Purkinje cell (primary cell): ENCODE measurements at places on chromosomes 6 and 20. TPM values are rescaled to one million over a fixed set of nuclear protein-coding genes. Genes with fewer than 3 reads are reported as not detected.

CDH26 gene
- 6.2 and 15.3 TPM in 2 replicates for polyA plus RNA-seq

OR2J1 gene
- not detected in 2 replicates for polyA plus RNA-seq

DEFB124 gene
- polyA plus RNA-seq = not detected in 2 replicates

SLCO4A1 gene
- 10.3 and 18.2 TPM in 2 replicates for polyA plus RNA-seq

VSTM2L gene
- 19.3 and 23.6 TPM in 2 replicates for polyA plus RNA-seq

NOTCH4 gene
- 1.3 and 2.2 TPM in 2 replicates for polyA plus RNA-seq
